ENCODE measurements at places on chromosomes 12 and 14. TPM values are rescaled to one million over a fixed set of nuclear protein-coding genes. Genes with fewer than 3 reads are reported as not detected.

The CABP1 gene
- total RNA-seq, result 0.32 TPM

The COX8C gene
- total RNA-seq, result not detected

The ZNF891 gene
- 0.85 TPM for total RNA-seq

The IFNG-AS1 gene
- not detected for total RNA-seq

The CYP46A1 gene
- 0.36 TPM for total RNA-seq

The TSPAN8 gene
- 0.24 TPM for total RNA-seq

The PCED1B gene
- 0.97 TPM for total RNA-seq

The TSPAN11 gene
- total RNA-seq, result 0.36 TPM

The TAPBPL gene
- total RNA-seq, result 15.9 TPM

Data from hair follicle dermal papilla cell (primary cell).